ENCODE measurements at places on chromosomes 11 and 22.

DNA sequence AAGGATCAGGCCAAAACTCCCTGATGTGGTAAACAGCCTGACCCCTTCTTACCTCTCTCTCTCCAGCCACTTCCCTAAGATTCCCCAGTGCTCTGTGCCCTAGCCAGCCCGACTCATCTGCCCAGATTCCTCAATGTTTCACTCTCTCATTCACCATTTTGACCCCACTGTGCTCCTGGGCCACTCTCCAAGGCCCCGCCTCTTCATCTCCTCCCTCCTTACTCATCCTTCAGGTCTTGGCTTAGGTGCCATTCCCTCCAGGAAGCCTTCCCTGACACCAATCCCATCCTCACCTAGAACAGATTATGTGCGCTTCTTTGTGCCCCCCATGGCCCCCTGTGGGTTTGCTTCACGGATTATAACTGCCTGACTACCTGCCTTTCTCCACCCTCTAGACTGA is 13.2 kb downstream of the SLC43A3 start:
- DNase-seq, result no peak

- no peak for DNase-seq
Observed at GRCh38 chr22:27564806-27565205, 236.8 kb downstream of the MN1 start.

DNA sequence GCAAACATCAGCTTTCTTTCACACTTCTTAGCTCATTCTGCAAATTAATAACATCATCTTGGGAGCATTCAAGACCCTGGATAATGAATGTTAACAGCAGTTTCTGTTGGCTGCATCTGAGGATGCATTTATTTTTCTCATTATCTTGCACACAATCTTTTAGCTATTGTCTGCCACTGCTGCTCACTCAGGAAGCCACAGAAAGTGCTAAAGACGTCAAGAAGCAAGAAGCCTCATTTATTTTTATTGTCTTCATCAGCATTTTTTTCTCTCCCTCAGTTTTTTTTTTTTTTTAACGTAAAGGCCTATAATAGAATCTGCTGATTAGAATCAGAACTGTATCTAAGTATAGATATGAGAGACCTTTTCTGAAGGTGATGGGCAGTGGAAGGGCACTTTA is 1339.4 kb downstream of the FAM181B start:
- DNase-seq, result no peak

GRCh38 chr11:63999349-64000025 is 13.2 kb downstream of the OTUB1 start:
- peak; percentile 37 for DNase-seq

- peak; percentile 10 for DNase-seq
Observed at GRCh38 chr11:124865902-124866851, 945 bp downstream of the ROBO3 start.

GRCh38 chr11:129750343-129751292 is 65.0 kb upstream of the TMEM45B start:
- DNase-seq, result peak; percentile 54

GRCh38 chr11:97506076-97506759 is 1116.4 kb downstream of the JRKL start:
- DNase-seq, result no peak

DNA sequence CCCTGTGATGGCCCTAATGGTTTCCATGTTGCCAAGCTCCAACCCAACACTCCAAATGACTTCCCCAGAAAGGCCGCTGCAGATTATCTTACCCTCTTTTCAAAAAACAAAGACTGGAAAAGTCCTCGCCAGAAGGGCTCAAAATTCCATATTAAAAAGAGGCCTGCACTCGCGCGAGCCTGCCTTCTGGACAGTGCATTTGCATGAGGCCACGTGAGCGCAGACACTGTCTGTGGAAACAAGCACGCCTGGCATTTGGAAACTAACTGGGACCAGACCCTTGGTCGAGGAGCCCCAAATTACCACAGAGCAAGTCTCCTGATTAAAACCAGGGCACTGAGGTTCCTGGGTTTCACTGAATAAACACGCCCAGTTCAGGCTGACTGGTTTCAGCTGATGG is 42.9 kb downstream of the ABTB2 start:
- DNase-seq, result no peak

DNA sequence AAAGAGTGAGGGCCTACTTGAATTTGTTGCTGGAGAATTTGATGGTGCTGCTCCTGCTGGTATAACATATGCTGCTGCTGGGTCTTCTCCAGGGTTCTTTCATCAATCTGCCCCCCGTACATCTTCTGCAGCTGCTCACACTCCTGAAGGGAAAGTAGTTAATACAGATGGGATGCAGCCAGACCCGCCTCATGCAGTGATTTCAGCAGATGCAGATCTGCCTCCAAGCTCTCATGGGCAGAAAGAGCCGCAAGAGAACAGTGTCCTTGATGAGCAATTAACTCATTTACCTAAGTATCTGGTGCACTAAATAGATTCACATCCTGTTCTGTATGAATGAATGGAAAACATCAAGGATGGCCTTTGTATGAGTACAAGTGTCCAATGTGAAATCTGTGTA is 24.8 kb upstream of the APOA1 start:
- DNase-seq, result no peak

GRCh38 chr11:99584830-99585229 is 564.1 kb downstream of the CNTN5 start:
- DNase-seq, result no peak

- no peak for DNase-seq
Observed at GRCh38 chr11:134949121-134950090, 537.4 kb upstream of the B3GAT1 start.

DNA sequence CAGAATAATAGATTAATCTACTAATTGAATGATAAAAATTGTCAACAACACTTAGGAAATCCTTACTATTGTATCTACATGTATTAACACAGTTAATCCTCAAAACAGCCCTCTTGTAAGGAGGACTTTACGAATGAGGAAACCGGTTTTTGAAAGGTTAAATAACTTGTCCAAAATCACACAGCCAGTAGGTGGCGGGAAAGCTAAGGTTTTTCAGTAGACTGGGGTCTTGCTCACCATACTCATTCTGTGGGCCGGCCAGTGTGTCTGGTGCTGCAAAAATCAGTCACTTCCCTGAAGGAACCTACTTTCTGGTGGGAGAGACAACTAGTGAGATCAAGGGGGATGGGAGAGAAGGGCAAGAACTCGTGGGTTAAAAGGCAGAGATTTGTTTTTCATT is 3.8 kb downstream of the DCPS start:
- DNase-seq, result no peak

- no peak for DNase-seq
Observed at GRCh38 chr11:130778705-130779104, 137.6 kb downstream of the SNX19 start.

- DNase-seq, result no peak
Observed at GRCh38 chr22:27581688-27582087, 219.9 kb downstream of the MN1 start.

DNA sequence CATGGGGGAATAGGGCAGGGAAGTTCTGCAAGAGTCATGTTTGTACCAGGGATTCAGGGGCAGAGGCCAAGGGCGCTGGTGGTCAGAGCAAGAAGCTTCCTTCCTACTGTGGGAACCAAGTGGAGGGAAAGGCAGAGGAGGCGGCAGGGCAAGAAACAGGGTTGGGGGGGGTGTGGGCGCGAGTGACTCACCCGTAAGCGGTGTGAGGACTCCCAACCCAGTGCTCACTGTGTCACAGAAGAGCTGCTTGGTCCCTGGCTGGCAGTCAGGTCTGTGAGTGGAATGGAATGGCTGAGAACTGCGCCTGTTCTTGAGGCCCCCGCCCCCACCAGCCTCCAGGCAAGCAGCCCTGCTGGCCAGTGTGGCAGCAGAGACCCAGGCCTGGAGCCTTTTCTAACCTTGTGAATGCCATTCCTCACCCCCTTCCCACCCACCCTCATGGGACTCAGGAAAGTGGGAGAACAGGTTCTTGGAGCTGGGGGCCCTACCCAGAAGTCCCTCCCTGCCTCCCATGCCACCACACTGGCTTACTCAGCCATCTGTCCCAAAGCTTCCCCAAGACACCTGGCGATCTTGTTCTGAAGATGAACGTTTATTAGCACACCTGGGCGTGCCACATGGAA is 4.7 kb downstream of the LRRC10B start:
- DNase-seq, result no peak

GRCh38 chr11:35518766-35519165 is 6.7 kb downstream of the PAMR1 start:
- DNase-seq, result no peak

DNA sequence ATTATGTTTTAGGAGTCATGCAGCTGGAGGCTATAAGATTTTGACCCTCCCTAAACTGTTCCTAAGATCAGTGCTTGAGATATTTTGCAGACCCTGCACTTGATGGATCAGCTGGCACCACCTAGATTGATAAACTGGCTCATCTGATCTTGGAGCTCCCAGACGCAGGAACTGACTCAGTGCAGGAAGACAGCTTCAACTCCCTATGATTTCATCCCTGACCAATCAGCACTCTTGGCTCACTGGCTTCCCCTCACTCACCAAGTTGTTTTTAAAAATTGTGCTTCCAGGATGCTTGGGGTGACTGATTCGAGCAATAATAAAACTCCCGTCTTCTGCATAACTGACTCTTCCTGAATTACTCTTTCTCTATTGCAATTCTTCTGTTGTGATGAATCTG is 637.5 kb upstream of the FAT3 start:
- no peak for DNase-seq

DNA sequence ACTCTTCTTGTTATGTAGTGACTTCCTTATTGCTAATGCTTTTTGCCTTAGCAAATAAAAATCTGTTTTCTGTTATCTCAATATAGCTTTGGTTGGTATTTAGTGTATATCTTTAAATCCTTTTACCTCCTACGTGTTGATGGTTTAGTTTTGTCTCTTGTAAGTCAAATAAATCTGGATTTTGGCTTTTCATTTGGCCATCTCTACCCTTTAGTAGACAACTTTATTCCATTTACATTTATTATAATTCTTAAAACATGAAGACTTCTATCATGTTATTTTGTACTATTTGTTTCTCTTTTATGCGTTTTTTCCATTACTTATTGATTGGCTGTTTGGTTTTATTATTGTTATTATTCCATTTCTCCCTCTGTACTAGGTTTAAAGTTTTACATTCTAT is 19.5 kb upstream of the ALKBH3 start:
- no peak for DNase-seq

DNA sequence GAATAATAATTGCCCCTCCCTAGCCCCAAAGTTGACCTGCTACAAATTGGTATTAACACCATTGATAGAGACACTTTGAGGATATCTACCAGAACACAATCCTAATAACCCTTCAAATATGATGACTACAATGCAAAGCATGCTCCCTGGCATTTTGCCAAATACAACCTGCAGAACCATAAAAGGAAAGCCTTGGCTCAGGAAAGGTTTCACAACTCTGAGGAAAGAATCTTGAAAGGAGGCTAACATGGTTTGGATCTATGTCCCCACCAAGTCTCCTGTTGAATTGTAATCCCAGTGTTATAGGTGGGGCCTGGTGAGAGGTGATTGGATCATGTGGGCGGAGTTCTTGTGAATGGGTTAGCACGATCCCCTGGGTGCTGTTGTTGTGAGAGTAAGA is 140.4 kb upstream of the ARHGAP42 start:
- DNase-seq, result no peak

- DNase-seq, result no peak
Observed at GRCh38 chr22:38951734-38952133, 5.7 kb upstream of the APOBEC3A start.

DNA sequence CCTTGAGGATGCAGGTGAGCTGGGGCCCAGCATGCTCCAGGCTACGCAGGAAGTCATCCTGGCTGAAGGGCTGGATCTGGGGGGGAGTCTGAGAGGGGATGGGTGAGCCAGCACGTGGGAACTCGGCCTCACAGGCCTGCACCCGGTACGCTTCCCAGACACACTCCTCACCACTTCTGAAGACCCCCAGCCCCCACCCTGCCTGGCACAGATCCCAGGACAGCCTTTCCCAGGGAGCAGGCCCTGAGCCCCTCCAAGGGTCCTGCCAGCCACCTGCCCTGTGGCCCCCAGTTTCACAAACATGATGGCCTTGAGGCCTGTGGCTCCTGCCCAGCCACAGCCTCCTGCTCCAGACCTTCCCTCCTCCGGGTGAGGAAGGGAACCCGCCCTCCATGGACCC is 5.6 kb upstream of the PLXNB2 start:
- no peak for DNase-seq

GRCh38 chr22:21762712-21763581 is 27.4 kb upstream of the YPEL1 start:
- DNase-seq, result no peak

DNA sequence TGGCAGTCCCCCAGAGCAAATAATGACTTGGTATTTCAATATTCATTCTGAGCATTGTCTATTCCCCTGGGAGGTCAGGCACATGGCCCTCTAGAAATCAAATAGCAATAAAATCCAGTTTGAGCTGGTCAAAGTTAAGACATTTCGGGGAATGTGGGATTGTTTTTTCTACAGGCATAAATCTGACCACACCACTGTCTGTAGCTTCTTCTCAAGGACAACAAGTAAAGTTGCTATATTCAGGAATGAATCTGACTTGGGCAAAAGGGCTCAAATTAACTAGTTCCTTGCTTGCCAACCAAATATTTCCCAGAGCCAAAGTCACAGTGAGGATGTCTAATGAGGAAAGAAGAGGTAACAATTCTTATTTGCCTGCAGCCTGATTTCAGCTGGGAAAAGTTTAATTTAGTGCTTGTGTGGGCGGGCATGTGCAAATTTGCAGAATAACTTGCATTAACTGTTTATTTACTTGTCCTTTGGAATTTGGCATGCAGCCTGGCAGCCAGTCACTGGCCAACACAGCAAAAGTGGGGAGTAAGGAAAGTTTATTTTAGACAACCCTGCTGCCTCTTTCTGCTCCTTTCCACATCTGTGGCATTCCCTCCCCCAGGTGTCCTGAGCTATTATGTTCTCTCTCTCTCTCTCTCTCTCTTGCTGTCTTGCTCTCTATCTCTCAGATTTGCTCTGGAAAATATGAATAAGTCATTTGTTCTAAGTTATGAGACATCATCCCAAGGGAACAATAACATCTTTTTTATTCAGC is 51.2 kb upstream of the ARHGAP20 start:
- DNase-seq, result no peak

DNA sequence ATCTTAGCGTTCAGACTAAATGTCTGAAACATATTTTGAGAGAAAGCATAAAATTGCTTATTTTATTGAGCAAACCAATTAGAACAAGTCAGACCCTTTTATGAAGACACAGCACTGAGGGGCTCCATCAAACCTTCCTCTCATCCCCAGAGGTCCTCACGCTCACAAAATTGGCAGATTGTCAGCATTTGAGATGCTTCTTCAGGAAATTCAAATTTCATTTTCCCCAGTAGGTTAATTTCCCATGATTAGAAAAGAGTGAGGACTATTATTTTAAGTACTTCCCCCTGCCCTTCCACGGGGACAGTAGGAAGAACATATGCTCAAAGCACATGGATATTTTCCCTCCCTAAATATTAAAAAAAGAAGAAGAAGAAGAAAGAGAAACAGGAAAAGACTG is 851.8 kb downstream of the BRD1 start:
- no peak for DNase-seq

- no peak for DNase-seq
Observed at GRCh38 chr11:22807855-22808570, 21.6 kb downstream of the SVIP start.

DNA sequence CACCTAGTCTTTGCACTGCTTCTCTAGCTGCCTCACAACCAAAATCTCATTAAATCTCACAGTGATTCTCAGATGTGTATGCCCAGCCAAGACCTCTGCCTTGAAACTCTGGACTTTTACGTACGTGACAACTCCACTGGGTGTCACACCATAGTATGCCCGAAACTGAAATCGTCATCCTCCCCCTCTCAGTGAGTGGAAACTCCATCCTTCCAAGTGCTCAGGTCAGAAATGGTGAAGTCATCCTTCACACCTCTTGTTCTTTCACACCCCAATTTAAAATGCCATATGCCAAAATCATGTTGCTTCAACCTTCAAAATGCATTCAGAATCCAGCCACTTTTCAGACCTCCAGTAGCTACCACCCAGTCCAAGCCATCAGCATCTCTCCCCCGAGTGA is 42.5 kb downstream of the SFI1 start:
- no peak for DNase-seq

Measured in stimulated activated naive CD4-positive, alpha-beta T cell (primary cell).